Fibroblast of skin of abdomen (primary cell): ENCODE measurements at places on chromosomes 7 and 10.

DNA sequence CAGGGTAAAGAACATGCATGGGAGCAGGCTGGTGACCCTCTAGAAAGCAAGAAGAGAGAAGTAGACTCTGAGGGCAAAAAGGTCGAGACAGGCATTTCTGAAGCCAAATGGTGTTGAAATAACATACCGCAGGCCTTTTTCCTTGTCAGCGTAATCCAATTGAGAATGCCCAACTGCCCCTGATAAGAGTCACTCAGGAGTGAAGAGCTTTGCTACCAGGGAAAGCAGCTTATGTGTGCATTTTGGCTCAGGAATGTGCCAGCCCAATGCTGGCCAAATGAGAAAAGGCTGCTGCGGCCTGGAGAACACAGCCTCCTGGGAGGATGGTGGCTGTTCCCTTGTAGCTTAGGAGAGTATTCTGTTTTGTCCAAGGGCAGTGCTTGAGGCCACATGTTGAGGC lies 61.4 kb upstream of the NFKB2 start:
- no peak for DNase-seq

DNA sequence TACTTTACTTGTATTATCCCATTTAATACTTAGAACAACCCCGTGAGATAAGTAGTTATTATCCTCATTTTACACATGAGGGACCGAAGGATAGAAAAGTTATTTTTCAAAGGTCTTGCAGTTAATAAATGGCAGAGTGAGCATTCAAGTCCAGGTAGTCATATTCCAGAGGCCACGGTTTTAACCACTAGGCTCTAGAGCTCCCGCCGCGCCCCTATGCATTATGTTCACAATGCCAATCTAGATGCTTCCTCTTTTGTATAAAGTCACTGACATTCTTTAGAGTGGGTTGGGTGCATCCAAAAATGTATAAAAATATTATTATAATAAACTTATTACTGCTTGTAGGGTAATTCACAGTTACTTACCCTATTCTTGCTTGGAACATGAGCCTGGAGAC lies 11.4 kb upstream of the CFAP69 start:
- no peak for DNase-seq

DNA sequence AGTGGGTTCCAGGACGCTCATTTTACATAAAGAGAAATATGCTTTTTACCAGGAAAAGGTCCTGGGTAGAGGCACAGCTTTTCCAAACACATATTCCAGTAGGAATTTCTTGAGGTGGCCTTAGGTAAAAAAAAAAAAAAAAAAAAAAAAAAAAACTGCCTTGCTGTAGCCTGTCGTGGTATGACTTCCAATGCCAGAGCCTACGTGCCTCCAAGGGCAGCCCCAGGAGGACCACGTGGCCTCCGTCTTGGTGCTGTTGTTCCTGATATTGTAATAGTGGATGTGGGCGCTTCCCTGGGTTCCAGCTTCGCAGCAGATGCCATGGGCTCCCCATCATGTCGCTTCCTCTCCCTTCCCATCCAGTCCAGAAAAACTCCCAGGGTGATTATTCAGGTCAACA lies 49.3 kb downstream of the PRKAG2 start:
- no peak for DNase-seq

- DNase-seq, result no peak
These were observed 56.7 kb upstream of the ELN start for GRCh38 chr7:73971322-73971703.

GRCh38 chr7:10739401-10739800 lies 234.3 kb upstream of the PHF14 start:
- no peak for DNase-seq
